ENCODE measurements at places on chromosomes 7 and 10. TPM values are rescaled to one million over a fixed set of nuclear protein-coding genes. Genes with fewer than 3 reads are reported as not detected.

OPN1SW gene
- polyA plus RNA-seq: not detected

MMP21 gene
- polyA plus RNA-seq: 0.18 TPM

MRC1 gene
- not detected for polyA plus RNA-seq

TRIP6 gene
- 6.7 TPM for polyA plus RNA-seq

GRCh38 chr7:139725077-139725476 is 52.7 kb downstream of the HIPK2 start:
- H3K36me3 ChIP-seq: no peaks in the 10 kb centered on the region
- no peaks in the 10 kb centered on the region for H3K27me3 ChIP-seq
- peaks cover 26% of the 10 kb centered on the region for H3K4me1 ChIP-seq
- DNase-seq: peak; percentile 56
- no peak overlapping the region for H3K4me3 ChIP-seq

- no peak overlapping the region for H3K27ac ChIP-seq
- H3K36me3 ChIP-seq: no peaks in the 10 kb centered on the region
- DNase-seq: no peak
- no peak overlapping the region for H3K4me3 ChIP-seq
- no peaks in the 10 kb centered on the region for H3K27me3 ChIP-seq
These were observed 177.2 kb downstream of the PTN start for GRCh38 chr7:137166363-137166762.

DNA sequence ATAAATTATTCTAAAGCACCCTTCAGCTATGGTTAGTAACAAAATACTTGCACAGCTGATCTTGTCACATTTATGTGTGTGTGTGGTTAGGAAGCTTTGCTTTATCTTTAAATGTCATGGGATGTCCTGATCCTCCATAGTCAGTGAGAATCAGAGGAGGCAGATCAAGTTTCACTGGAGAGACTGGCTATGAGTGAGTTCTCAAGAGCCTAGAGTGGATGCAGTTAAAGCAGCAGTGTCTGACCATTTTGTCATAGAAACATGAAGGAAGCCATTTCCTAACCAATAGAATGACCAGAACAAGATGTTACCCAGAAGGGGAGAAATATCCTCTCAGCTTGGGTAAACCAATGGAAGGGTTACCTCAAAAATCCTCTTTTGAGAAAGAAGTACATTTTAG is 207.2 kb upstream of the DKK1 start:
- H3K4me3 ChIP-seq: no peak overlapping the region
- no peak overlapping the region for H3K27ac ChIP-seq
- H3K27me3 ChIP-seq: no peaks in the 10 kb centered on the region

- H3K27me3 ChIP-seq: no peaks in the 10 kb centered on the region
- no peaks in the 10 kb centered on the region for H3K4me1 ChIP-seq
- no peak overlapping the region for H3K4me3 ChIP-seq
- H3K36me3 ChIP-seq: no peaks in the 10 kb centered on the region
- H3K27ac ChIP-seq: no peak overlapping the region
These were observed 623.6 kb upstream of the FZD8 start for GRCh38 chr10:36265741-36266140.

GRCh38 chr7:143120691-143121405 is 11.0 kb upstream of the PIP start:
- H3K4me1 ChIP-seq: peaks cover 22% of the 10 kb centered on the region
- H3K27me3 ChIP-seq: no peaks in the 10 kb centered on the region
- no peak overlapping the region for H3K27ac ChIP-seq
- DNase-seq: no peak

DNA sequence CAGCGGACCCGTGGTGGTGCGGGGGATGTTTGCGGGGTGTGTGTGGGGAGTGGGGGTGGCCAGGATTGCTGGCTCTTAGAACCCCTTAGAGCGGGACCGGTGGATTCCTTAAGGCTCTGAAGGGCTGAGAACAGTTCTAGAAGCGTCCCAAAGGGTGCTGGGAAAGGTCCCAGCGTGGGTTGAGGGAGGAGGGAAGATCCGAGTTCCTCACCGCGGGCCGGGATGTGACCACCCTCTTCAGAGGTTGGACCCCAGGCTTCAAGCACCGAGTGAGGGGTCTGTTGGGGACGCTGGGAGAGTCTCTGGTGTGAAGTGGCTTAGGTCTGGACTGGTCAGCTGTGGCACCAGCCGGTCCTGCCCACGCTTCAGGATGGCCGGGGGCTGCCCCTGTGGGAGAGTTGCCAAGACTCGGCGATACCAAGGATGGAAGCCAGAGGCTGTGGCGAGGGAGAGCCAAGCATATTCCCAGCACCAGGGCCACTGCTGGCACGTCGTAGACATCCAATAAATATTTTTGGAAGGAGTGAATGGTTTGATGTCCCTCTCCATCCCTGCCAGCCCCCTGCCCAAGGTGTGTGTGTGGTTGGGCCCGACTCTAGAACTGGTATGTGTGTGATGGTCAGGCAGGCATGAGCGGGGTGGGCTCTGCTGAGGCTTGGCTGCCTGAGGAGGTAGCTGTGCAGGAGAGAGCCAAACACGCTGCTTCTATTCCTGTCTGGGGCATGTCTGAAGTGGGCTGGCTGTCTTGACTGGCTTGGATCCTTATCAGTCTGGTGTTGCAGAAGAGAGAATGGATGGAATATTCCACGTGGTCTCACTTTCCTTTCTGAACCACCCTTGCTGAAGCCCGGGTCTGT is 19.2 kb downstream of the ZNF775 start:
- H3K27ac ChIP-seq: no peak overlapping the region
- H3K36me3 ChIP-seq: peaks cover 7% of the 10 kb centered on the region
- DNase-seq: no peak
- H3K27me3 ChIP-seq: no peaks in the 10 kb centered on the region
- peaks cover 4% of the 10 kb centered on the region for H3K4me1 ChIP-seq

GRCh38 chr7:50371551-50372021 is 67.1 kb downstream of the IKZF1 start:
- DNase-seq: no peak
- H3K4me3 ChIP-seq: no peak overlapping the region
- H3K36me3 ChIP-seq: peaks cover 98% of the 10 kb centered on the region
- no peaks in the 10 kb centered on the region for H3K27me3 ChIP-seq
- H3K27ac ChIP-seq: peak overlapping the region; percentile 33

DNA sequence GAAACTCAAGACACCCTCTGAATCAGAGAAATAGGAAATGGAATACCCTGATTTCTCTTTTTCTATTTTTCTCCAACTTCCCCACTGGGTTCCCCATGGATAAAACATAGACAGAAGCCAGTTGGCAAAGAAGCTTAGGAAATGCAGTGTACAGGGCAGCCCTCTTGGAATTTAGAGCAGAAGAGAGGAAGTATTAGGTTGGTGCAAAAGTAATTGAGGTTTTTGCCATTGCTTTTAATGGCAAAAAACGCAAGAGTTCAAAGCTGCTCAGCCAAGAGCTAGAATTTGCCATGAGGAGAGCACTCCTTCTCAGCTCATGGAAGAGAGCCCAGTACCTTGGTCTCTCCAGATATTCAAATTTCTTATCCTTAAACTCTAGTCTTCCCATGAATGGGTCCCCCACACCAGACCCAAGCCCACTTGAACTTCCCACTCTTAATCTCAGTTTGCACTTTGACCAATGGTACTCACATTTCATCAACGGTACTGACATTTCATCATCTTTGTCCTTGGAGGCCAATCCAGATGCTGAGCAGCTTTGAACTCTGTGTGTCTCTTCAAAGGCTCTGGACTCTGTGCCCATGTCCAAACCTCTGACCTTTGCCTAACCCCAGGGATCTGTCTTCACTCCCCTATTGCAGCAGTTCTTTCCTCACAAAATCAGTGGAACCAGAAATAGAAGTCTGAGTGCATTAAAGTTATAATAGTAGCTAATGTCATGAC is 73.2 kb upstream of the PPP1R3C start:
- no peak for DNase-seq
- no peak overlapping the region for H3K27ac ChIP-seq
- no peak overlapping the region for H3K4me3 ChIP-seq
- H3K36me3 ChIP-seq: no peaks in the 10 kb centered on the region
- no peaks in the 10 kb centered on the region for H3K4me1 ChIP-seq

GRCh38 chr10:112379635-112380296 is 5.8 kb downstream of the ACSL5 start:
- H3K36me3 ChIP-seq: no peaks in the 10 kb centered on the region
- no peak overlapping the region for H3K4me3 ChIP-seq
- H3K27ac ChIP-seq: no peak overlapping the region
- H3K4me1 ChIP-seq: peaks cover 22% of the 10 kb centered on the region
